ENCODE measurements at places on chromosomes 7 and 10.

- DNase-seq: peak; percentile 82
Observed at GRCh38 chr7:20385126-20385525, 54.4 kb downstream of the ITGB8 start.

DNA sequence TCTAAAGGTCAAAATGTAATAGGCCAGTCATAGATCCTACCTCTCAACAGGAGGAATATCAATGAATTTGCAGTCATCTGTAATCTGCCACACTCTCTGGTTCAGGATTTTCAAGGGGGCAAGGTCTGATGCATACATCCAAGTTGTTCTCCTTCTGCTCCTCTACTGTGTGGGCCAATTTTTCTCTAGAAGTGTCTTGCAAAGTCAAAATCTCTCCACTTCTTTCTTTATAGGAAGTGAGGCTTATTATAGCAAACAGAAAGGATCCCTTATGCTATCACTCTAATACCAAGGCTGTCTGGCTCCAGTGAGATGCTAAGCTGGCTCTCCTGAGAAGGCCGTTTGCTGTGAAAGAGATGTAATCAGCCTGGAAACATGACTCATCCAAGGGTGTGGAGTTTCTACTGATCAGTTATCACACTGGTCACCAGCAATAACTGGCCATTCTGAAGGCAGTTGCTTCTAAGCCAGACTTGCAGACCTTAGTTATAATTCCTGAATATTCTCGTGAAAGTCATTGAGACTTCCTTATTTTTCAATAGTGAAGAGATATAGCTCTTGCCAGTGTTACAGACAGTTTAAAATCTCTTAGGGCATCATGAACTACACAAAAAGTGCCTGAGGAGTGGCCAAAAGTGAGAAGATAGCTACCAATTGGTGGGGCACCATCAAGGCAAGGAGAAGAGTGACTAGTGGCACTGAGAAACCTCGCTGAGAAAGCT, 43.2 kb upstream of the LRGUK start:
- peak; percentile 34 for DNase-seq

DNA sequence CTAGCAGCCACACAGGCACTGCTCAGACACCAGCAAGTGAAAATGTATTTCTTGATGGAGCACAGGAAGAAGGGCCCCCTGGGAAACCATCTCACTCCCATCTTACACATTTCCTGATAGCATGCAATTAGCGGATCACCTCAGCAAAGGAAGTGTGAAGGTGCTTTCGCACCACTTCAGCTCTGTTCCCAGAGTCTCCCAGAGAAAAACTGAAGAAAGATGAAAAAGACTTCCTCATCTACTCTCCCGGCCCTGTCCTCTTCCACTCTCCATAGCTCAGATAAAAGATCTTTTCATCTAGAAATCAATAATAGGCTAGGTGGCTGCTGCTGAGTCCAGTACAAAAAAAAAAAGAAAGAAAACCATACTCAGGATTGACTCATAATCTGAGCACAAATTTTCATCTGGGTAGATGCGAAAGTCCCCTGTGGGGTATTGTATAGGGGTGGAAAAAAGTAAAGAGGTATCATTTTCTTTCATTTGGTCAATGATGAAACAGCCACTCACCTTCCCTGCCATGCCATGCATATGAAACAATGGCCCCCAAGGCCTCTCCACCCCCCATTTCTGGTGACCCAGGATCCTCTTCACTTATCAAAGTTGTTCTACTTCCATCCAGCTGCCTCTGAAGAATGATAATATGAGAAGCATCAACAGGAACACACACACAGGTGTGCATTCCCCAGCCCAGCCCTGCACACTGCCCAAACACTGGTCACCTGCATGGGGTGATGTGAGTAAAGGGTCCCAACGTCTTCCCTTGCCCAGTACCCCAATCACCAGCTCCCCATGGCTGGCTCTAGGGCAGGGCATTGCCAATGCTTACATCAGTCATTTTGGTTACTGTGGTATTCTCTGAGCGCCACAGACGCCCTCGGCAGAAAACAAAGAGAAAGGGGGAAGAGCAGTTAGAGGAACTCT, 48.8 kb upstream of the DGKI start:
- no peak for DNase-seq

DNA sequence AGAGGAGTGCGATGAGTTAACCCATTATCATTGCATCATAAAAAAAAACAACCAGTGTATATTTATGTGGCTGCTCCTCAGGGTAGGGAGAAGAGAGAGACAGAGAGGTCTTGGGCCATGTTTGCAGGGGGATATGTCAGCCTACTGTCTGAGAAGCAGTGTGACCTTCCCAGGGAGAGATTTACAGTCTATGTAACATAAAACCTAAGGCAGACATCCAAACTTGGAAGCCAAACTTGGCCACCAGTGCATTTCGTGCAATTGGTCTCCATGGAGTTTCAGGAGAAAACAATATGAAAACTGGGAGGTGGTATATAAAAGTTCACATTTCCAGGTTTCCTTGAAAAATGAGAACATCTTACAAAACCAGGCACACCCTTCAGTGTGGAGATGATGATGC, 85.9 kb upstream of the CXCL12 start:
- no peak for DNase-seq

DNA sequence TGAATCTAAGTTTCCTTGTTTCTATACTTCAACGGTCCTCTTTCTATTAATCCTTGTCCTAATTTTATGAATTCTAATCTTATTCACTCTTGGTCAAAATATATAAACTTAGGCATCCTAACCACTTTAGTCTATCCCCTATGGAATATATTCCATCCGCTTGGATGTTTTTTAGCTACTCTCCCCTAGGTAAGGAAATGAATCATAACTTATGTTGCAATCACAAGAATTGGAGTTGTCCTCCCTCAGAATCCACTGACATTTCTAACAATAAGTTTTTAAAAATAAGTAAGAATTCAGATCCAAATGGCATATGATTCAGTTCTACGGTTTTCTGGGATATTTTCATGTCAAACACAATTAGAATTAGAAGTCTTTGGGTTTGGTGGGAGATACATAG, 1081.6 kb downstream of the SORCS1 start:
- no peak for DNase-seq

GRCh38 chr10:22630234-22631174, 83.9 kb downstream of the PIP4K2A start:
- DNase-seq: peak; percentile 59

DNA sequence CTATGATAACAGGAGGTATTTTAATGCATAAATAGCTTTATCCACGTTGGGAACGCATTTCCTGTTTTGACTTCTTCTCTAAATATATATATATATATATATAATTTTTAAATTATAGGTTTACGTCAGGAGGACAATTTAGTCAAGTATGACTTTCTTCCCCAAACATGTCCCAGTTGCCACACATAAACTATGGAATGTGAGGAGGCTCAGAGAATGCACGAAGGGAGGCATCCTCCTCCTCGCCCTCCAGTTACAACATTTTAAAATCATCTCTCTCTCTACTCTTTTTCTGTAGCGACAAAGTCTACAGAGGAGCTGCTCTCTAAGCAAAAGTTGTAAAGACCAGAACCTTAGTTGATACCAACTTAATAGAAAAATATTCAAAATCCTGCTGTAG, 106.9 kb upstream of the LYZL1 start:
- DNase-seq: peak; percentile 61

- DNase-seq: no peak
Observed at GRCh38 chr10:91424016-91424415, 13.9 kb downstream of the HECTD2 start.

DNA sequence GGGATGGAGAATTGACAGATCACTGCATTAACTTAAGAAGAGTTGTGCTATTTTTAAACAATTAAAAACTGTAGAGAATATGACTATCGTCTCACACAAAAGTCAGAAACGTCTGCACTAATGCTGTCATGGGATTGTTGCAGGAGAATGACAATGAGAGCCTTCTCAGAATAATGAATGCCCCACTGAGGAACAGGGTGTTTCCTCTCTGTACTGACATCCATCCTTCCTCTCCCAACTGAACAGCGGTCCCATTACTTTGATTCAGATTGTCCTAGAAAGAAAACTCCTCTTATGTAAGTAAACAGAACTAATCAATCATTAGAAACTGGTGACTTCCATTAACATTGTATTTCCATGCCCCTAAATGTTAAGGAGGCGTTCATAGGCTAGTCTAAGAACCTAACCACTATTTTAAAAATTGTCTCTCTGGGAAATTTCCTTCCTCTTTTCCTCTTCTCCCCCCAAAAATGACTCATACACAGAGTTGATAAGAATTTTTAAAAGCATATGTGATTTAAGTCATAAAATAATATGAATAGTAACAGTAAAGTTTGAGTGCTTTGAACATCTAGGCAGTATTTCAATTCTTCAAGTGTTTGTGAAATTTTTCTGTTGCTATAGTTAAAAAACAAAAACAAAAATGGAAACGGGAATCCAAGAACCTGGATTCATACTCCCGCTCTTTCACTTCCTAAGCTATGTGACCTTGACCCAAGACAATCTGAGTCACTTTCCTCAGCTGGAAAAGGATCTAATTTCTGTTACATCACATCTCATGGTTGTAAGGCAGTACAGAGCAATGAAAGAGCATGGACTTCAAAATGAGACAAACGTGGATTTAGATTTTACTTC, 12.7 kb upstream of the MACC1 start:
- peak; percentile 88 for DNase-seq

GRCh38 chr10:69703766-69704630, 74.0 kb downstream of the FAM241B start:
- DNase-seq: peak; percentile 84

GRCh38 chr7:108108131-108108530, 22.0 kb downstream of the LAMB4 start:
- no peak for DNase-seq

GRCh38 chr7:20329389-20330238, 1.1 kb upstream of the ITGB8 start:
- peak; percentile 79 for DNase-seq

DNA sequence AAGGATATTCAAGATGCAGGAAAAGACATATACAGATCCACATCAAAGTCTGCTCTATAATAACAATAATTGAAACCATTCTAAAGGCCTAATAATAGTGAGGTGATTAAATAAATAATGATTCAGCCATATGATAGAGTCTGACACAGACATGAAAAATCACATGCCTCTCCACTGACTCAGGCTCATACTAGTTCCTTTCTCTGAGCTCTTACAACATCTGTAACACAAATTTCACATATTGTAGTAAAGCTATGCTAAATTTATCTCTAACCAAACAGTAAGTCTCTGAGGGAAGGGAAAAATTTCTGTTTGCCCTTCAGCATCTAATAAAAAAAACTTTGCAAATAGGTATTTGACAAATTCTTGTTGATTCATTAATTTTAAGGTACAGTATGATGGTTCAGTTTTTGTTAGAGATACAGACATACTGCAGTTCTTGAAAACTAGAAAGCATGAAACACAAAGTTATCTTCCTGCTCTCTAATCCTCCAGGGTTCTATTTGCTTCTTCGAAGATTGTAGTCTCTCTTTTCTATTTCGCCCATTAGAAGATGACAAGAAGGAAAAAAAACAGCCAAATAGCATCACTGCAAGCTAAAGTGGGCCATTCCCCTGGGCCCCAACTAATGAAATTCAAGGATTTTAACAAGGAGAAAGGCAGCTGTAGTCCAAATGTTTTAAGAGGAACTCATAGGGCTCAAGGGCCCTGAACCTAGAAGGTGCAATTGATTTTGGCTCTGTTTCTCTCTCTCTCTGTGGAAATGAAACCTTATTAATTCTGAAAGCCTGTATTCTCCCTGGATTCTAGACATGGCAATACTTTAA, 53.9 kb downstream of the CUBN start:
- peak; percentile 95 for DNase-seq

- no peak for DNase-seq
Observed at GRCh38 chr10:71392791-71393781, 3.6 kb upstream of the CDH23 start.

GRCh38 chr10:51389415-51390321, 309.7 kb downstream of the CSTF2T start:
- DNase-seq: peak; percentile 96

- DNase-seq: peak; percentile 23
Observed at GRCh38 chr7:29113384-29114102, 32.8 kb downstream of the CPVL start.

- DNase-seq: no peak
Observed at GRCh38 chr7:4030346-4030950, 651.6 kb upstream of the FOXK1 start.

DNA sequence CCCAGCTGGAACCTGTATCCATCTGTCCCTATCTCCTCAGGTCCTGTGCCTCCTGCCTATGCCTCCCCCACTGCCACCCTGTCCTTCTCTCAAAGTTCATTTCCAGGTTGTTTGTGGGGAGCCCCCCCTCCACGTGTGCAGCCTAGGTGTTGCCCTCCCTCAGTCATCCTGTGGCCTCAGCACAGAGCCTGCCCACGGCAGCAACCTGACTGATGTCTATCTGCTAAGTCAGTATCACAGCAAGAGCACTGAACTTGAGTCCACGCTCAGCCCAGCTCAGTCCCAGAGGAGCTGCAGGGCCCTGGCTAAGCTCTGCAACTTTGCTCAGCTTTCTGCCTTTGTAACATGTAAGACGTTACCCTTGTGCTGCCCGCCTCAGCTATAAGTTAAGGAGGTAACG, 28.7 kb downstream of the FAM53B start:
- no peak for DNase-seq

- no peak for DNase-seq
Observed at GRCh38 chr10:646118-646524, 43.3 kb downstream of the DIP2C start.

DNA sequence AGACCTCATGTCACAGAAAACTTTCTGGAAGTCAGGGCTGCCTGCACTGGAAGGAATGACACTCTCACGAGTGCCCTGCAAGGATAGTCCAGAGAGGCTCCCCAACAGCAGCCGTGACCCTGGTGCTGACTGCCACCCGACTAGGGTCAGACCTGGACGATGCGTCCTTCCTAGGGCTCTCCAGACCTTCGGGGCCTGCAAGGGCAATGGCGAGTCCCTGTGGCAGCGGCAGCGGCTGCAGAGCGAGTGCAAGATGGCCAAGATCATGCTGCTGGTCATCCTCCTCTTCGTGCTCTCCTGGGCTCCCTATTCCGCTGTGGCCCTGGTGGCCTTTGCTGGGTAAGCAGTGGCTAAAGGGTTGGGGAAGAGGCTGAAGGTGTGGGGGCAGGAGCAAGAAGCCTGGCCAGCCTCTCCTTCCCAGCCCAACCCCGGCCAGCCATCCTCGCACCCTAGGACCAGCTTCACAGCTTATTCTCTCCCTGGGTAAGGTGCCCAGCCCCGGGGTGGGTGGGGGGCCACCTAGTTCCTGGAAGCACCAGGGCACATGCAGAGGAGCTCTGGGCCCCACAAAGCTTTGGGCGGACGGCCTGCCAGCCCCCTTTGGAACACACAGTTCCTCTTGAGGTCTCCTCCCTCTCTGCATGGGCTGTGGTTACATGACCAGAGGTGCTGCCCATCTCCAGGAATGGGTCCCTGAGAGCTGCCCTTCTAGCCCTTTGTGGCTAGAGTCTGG, 5.5 kb downstream of the OPN4 start:
- no peak for DNase-seq

GRCh38 chr10:132499367-132499685, 38.3 kb upstream of the INPP5A start:
- DNase-seq: no peak

GRCh38 chr7:36986511-36986933, 262.2 kb upstream of the AOAH start:
- DNase-seq: no peak

GRCh38 chr7:77837275-77837674, 38.7 kb downstream of the PHTF2 start:
- DNase-seq: no peak

GRCh38 chr10:1169981-1170866, 114.0 kb downstream of the WDR37 start:
- DNase-seq: no peak

All from adipocyte (in vitro differentiated cells).